Fibroblast of the aortic adventitia (primary cell): ENCODE measurements at places on chromosomes 5 and 9.

- peak; percentile 23 for DNase-seq
Measured at GRCh38 chr5:144273232-144274027, 102.8 kb downstream of the KCTD16 start.

- peak; percentile 12 for DNase-seq
Measured at GRCh38 chr9:5910413-5911057, 19.8 kb downstream of the MLANA start.

GRCh38 chr9:94639999-94640376 lies 670 bp upstream of the FBP1 start:
- no peak for DNase-seq

DNA sequence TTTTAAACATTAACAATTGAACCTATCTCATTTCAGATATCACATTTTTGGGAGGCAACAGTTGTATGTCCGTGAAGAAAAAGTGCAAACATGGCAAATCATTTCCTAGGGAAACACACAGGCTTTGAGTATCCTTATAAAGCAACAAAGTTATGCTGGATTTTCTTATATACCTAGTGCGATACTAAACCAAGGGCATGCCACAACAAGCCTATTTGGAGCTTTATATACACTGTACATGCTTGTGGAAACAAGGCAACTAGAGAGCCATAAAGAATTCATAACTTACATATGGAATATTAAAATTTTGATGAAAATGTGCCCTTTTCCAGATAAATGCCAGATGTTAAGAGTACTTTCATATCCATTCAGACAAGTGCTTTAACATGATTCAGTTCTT lies 191.4 kb downstream of the DCP2 start:
- no peak for DNase-seq

- peak; percentile 12 for DNase-seq
Measured at GRCh38 chr5:82624062-82624461, 345.9 kb upstream of the RPS23 start.

DNA sequence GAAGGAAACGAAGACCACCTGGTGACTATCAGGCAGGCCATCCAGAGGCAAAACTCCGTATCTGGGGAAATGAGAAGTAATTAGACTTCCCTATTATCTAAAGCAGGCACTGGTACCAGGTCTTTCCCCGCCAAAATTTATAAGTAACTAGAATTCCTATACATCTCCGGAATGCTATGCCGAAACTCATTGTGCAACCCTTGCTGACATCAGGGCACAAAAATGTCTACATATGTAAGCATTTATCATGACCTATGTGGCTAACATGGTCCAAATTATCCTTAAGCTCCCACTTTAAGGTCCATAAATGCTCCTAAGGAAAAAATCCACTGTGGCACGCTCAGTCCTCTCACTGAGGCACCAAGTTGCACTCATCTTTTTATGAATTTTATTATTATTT lies 17.8 kb downstream of the ACTL7B start:
- no peak for DNase-seq

- DNase-seq, result no peak
Measured at GRCh38 chr9:21901546-21901945, 92.6 kb downstream of the CDKN2A start.

DNA sequence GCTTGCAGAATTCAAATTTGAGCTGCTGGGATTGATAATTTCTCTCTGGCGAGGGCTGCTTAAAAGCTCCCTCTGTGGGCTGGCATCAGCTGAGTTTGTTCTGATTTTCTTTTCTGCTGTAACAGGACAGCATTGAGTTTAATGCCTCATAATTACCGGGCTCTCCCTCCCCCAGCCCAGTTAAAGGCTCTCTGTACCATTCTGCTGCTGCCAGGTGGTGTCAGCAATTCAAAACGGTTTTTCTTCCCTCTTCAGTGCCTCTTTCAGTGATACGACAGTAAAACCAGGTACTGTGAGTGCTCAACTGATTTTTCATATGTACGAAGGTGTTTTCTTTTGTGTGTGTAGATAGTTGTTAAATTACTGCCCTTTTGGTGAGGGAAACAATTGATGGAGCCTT lies 509.3 kb upstream of the CTNND2 start:
- no peak for DNase-seq

DNA sequence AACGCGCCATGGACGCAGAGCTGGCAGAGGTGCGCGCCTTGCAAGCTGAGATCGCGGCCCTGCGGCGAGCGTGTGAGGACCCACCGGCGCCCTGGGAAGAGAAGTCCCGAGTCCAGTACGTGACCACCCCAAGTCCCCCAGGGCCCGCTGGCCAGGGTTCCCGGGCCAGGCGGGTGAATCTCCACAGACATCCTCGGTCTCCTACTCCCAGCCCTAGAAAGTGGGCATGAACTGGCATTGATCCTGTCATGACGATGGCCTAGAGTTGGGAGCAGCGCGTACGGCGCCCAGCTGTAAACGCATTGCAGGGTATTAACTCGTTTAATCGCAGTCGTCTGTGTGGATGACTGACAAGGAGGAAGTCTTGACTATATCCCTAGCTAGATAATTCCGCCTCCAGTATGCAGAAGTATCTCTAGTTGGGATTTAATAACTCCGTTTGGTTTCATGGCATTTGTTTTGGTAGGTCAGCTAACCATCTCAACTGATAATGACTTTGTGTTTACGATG lies 293 bp downstream of the CENPP start:
- DNase-seq, result peak; percentile 11

DNA sequence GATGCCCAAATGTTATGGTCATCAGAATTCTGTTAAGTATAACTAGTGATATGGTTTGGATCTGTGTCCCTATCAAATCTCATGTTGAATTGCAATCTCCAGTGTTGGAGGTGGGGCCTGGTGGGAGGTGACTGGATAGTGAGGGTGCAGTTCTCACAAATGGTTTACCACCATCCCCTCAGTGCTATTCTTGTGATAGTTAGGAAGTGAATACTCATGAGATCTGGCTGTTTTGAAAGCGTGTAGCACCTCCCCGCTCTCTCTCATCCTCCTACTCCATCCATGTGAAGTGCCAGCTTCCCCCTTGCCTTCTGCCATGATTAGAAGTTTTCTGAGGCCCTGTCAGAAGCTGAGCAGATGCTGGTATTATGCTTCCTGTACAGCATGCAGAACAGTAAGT lies 359.5 kb downstream of the TMEM167A start:
- no peak for DNase-seq
